NCI-H2107 (cell line): ENCODE measurements at places on chromosomes 7 and 10.

DNA sequence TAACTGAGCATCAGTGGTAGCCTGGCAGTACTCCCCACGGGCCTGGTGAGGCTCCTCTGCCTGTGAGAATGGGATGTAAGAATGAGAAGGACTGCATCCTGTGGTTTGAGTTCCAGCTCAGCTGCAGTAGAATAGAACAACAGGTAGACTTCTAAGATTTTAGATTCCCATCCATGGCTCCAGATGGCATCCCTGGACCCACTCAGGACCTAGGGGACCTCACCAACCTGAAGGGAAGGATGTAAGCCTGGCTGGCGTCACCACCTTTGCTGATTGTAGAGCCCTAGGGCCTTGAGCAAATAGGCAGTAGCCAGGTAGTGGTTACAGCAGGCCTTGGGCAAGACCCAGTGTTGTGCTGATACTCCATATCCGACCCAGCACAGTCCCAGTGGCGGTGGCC lies 9.6 kb upstream of the AOC1 start:
- DNase-seq, result no peak

- no peak for DNase-seq
These were observed 38.2 kb downstream of the ANTXRL start for GRCh38 chr10:46325021-46325420.

- no peak for DNase-seq
These were observed 5.5 kb downstream of the SKIDA1 start for GRCh38 chr10:21519941-21520436.

DNA sequence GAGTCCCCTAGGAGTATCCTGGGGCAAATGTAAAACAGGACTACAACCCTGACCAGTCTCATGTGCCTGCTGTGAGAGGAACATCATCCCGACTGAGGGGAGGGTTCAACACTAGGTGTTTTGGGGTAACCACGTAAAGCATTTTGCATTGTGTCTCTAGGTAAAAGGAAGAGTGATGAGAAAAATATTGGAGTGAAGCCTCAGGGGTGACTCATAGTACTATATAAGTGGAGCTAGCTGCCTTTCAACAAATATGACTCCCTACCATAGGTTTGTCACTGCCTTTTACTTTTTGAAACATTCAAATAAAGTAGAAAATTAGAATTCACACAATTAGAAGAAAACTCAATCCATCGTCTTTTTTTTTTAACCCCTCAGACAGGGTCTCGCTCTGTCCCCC lies 2.6 kb upstream of the CAMK2G start:
- DNase-seq, result no peak

DNA sequence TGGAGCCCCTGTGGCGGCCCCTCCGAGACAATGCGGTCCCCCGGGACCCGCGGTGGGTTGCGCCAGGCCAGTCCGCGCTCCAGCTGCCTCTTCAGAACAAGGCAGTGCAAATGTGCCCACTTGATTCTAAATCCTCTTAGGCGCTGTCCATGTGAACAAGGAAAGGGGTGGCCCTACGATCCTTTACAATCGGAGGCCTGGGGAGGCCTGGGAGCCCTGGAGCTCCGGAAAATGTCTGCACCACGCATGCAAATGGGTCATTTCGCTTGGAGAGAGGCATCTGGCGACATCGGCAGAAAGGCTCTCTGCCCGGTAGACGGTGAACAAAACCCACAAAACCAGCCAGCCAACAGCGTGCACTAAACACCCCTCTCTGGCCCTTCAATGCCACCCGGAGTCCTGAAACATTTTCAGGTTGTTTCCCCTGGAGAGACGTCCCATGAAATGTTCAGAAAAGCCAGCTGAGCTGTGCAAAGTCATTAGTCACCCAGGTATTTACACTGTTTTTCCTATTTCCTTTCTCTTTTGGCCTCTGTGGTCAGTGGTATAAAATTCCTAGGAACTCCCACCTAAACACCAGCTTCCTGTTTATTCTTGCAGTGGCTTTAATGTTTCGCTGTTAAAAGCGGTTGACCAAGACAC lies 102.8 kb upstream of the ZNF438 start:
- DNase-seq, result peak; percentile 44

GRCh38 chr7:21173436-21173835 lies 254.4 kb upstream of the SP4 start:
- no peak for DNase-seq

GRCh38 chr10:70752571-70752970 lies 32.6 kb downstream of the TBATA start:
- DNase-seq, result no peak

GRCh38 chr10:12768156-12769100 lies 233.1 kb downstream of the CCDC3 start:
- no peak for DNase-seq

DNA sequence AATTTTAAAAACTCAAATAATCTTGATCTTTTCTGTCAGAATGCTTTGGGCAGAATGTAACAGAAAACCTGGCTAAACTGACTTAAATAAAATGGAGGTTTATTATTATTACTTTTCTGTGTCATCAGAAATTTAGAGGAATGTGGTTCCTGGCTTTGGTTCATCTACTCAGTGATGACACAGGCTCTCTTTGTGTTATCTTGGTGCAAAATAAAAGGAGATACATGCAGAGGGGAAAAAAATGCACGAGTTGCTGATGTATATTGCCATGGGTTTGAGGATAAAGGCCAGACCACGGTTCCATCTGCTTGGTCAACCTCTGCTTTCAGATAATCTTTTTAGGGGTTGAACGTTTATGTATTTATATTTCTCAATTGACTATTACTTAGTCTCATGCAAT lies 181.4 kb downstream of the SUGCT start:
- DNase-seq, result no peak

DNA sequence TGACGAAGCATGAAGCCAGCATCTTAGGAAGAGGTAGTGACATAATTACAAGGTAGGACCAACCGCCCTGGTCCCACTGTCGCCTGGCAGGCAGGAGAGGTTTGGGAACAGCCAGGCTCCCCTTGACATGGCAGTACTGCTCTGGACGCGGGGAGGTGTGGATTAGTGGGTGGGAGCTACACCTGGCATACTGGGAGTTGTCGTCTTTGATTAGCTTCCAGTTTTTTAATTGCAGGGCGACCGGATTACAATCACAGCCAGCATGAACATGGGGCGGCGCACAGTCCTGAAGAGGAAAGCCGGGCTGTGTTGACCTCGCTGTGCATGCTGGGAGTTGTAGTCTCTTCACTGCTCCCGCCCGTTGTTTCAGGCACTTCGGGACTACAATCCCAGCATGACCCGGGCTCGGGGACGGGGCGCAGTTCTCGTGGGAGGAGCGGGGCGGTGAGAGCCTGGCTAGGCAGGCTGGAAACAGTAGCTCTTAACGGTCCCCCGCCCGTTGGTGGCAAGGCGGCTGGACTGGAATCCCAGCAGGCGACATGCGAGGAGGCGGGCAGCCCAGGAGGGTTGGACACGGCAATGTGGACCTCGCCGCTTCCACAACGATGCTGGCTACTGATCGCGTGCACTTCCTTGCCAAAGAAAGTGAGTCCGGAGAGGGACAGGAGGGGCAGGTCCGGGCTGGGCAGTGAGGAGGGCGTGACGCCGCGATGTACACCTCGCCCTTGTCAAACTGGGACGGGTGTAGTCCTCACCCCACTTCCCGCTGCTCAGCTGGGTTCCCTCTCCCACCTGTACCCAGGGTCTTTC lies 98.0 kb upstream of the ZNF722 start:
- DNase-seq, result no peak

DNA sequence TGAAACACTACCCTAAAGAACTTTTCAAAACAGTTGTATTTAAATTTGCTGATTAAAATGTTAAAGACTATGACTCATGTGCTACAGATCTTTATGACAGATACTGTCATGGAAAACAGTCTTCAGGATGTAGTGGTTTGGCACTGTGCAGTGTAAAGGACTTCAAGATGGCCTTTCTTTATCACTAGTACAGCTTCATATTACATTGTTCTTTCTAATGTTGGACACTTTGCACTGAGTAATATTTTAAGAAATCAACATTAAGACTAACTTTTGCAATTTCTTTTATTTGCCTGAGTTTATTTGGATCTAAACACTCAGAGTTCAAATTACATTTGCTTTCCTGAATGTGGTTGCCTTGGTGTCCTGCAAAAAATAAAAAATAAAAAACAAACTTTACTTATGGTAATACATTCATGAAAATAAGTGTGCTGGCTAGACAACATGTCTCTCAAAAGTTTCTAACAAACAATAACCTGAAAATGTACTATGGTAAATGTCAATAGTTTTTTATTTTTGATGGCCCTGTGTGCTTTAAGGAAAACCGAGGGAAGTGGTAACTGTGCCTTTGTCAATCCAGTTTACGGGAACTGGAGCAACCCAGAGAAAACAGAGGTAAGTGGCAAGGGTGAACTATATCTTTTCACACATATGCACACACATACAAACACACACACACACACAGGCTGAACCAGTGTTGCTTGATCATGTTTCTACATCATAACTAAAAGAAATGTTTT lies 85.9 kb upstream of the PLXDC2 start:
- no peak for DNase-seq

DNA sequence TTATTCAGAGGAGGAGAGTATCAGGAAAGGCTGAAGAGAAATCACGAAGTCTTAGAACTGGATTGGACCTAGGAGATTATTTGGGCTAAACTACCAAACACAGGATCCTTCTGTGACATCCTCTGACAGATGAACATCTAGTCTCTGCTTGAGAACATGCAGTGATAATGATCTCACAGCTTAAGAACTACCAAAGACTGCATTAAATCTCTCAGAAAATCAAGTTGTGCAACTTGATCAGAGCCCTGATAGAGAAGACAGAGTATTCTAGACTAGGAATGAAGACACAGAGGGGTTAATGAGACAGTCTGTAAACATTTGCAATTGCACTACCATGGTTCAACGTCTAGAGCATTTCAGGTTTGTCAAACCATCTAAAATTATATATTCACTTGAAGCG lies 37.1 kb upstream of the AGBL3 start:
- DNase-seq, result no peak

DNA sequence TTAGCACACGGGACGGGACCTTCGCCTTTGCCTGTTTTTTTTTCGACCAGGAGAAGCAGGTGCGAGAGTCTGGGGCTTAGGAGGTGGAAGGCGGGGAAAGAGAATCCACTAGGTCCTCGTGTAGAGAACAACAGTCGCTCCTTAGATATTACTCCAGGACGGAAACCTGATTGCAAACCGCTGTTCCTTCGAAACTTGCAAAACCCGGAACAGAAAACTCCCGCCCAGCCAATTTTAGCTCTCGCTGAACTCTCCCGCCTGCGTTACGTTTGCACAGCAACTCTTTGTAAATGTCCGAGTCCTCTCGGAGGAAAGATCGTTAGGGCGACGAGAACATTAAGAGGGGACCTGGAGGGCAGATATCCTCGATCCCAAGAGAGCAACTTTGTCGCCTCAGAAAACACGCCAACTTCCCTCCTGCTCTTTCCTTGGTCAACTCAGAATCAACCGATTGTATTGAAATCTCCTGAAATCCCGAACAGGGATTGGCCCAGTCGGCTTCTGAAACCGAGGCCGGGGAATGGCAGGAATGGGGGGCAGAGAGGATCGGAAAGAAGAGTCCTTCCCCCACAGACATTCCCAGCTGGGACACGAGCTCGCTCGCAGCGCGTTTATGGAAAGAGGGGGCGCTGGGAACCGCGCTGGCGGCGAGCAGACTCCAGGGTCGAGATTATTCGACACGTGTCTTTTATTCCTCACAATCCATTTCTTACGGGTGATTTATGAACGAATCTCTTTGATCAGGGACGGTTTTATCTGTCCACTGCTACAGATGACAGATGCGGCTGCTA lies 9.9 kb downstream of the TWIST1 start:
- no peak for DNase-seq

DNA sequence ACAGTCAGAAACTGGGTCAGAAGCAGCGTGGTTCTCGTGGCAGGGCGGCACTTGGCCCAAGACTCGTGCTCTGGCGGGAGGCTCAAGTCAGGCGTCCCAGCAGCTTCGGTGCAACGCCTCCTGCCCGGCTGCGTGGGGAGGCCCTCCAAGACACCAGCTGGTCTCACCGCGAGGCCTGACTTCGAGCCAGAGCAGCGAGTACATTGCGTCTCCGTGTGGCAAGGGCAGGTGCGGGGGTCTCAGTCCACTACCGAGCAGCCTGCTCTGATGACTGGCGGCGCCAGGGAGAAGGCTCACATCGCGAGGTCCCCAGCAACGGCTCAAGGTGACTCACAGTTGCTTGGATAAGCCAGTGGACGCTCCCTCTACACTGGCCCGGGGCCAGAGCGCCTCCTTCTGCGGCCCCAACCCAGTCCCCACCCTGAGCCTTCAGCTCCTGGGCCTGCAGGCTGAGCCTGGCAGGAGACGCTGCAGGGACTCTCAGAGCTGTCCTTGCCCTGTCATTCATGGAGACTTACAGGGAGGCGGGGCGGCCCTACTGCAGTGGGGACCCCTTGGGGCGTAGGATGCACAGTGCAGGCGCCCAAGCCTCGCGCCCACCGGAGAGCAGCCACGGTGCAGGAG lies 41.9 kb upstream of the PRKAR1B start:
- no peak for DNase-seq

DNA sequence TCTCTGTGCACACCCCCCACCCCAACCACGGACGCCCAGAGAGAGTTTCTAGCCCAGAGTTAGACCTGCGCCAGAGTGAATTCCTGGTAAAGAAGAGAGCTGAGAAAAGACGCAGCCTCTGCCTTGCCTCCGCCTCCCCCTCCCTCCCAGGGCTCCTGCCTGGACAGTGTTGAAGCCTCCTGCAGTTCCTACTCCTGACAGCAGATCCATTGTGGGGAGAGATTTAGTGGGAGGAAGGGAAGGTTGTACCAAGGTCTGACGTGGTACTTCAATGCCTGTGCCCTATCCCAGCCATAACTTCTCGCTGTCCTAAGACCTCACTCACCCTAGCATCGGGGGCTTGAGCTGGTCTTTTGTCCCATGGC lies 952 bp downstream of the SRRM3 start:
- no peak for DNase-seq

DNA sequence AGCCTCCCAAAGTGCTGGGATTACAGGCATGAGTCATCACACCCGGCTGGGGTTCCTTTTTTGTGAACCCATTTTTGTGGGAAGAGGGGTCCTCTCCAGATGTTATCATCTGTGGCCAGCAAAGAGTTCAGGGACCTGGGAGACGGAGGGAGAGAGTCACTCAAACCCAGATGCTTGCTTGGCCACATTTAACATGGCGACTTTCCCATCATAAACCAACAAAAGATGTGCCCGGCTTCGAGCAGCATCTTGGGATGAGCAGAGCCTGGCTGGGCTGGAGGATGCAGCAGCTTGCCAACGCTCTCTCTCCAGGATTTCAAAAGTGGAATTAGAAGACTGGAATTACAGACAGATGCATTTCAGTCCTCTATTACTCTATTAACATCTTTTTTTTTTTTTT lies 19.1 kb upstream of the HABP2 start:
- DNase-seq, result no peak

GRCh38 chr7:25626451-25627131 lies 398.3 kb upstream of the NPVF start:
- no peak for DNase-seq

DNA sequence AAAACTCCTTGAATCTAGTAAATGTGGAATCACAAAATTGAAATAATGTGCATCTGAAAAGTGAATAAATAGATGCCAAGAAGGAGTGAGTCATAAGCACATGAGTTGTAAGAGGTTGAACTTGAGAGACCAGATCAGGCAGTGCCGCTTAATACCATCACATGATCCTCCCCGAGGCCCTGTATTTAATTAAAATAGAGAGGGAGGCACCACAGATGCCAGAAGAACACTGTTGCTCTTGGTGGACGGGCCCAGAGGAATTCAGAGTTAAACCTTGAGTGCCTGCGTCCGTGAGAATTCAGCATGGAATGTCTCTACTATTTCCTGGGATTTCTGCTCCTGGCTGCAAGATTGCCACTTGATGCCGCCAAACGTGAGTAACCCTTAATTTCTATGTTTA lies at the start of gene GPNMB:
GPNMB (plus strand) TSS at position 221 of the 400 bp plus-strand sequence; CDS start at position 304, 83 bp downstream.
- no peak for DNase-seq
